ENCODE measurements at places on chromosomes 13 and 19. TPM values are rescaled to one million over a fixed set of nuclear protein-coding genes. Genes with fewer than 3 reads are reported as not detected.

DNA sequence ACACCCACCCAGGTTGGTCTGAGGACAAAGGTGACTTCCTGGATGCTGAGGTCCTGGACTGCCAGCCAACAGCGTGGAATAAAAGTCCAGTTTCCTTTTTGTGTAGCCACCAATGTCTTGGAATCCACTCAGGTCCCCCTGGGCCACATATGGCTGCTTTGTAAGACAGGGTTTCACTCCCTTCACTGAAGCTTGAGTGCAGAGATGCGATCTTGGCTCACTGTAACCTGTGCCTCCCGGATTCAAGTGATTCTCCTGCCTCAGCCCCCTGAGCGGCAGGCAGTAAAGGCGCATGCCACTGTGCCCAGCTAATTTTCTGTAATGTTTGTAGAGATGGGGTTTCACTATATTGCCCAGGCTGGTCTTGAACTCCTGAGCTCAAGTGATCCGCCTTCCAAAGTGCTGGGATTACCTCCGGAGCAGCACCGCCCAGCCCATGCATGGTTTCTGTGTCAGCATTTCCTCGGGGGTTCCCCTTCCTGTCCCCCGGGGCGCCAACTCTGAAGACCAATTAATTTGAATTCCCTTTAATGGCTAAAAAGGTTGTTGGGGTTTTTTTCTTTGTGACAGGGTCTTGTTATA lies 17.5 kb downstream of the KANK2 start:
- H3K27me3 ChIP-seq = peaks cover 7% of the 10 kb centered on the region
- DNase-seq = no peak
- H3K27ac ChIP-seq = no peak overlapping the region
- H3K4me3 ChIP-seq = no peak overlapping the region

The CGB1 gene
- not detected for total RNA-seq

The PLIN4 gene
- total RNA-seq = 0.06 TPM

GRCh38 chr13:48009284-48009683 lies 8.2 kb upstream of the SUCLA2 start:
- DNase-seq = no peak
- H3K27ac ChIP-seq = peak overlapping the region; percentile 18
- H3K4me3 ChIP-seq = no peak overlapping the region
- H3K4me1 ChIP-seq = peaks cover 10% of the 10 kb centered on the region
- no peaks in the 10 kb centered on the region for H3K27me3 ChIP-seq

- H3K27ac ChIP-seq = no peak overlapping the region
- peaks cover 30% of the 10 kb centered on the region for H3K36me3 ChIP-seq
- no peak overlapping the region for H3K4me3 ChIP-seq
- H3K27me3 ChIP-seq = no peaks in the 10 kb centered on the region
Observed at GRCh38 chr19:24081056-24081455, 5.9 kb upstream of the ZNF254 start.

DNA sequence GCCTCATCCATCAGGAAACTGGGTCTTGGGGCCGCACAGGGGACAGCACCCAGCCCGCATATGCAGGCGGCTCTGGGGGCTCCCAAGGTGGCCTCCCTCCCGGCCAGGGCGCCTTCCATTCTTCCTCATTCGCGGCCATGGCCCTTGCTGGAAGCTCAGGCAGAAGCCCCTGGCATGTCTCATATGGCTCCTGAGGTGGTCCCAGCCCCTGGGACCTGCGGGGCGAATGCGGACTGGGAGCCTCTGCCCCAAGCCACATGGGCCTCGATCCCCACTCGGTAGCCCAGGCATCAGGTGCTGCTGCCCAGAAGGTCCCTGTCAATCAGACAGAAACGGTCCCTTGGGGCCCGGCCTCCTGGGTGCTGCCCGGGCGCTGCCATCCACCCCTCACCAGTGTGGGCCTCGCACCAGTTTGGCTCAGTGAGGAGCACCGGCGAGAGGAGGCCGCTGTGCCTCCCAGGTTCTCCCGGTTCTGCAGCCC lies 301.6 kb downstream of the TEX29 start:
- H3K4me3 ChIP-seq = no peak overlapping the region
- no peaks in the 10 kb centered on the region for H3K27me3 ChIP-seq
- no peak for DNase-seq
- H3K27ac ChIP-seq = no peak overlapping the region

The ZNF560 gene
- 0.33 TPM for total RNA-seq

DNA sequence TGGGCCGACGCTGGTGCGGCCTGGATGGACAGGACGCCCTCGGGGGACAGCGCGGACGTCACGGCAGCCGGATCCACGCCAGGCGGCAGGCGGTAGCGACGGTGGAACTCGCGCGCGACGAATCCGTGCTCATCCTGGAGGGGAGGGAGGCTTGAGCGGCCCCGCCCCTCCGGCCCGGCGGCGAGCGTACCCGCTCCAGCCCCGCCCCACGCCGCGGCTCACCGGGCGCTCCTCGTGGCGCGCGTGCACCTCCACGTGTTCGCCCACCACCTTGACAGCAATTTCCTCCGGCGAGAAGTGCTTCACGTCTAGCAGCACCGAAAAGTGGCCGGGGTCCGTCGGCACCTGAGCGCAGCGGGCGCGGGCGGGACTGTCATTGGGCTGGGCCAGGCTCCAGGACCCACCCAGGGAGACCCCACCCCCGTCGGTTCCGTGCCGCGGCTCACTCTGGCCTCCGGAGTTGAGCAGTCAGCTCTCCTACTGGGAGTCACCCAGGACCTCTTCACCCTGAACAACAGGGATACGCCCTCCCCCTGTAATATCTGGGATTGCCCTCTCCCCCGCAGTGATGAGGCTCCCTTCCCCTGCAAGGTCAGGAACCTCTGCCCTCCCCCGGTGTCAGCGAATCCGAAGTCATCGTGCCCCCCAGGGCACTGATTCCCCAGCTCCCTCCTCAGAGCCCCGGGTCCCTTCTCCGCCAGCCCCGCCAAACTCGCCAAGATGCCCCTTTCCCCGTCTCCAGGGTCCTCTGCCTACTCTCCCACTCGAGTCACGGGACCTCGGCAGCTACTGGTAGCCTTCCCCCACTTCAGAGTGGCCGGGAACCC lies 1.1 kb downstream of the HSPB6 start:
- DNase-seq = peak; percentile 70
- peak overlapping the region; percentile 58 for H3K4me3 ChIP-seq
- peak overlapping the region; percentile 21 for H3K27ac ChIP-seq
- H3K27me3 ChIP-seq = peaks cover 3% of the 10 kb centered on the region
- peaks cover 19% of the 10 kb centered on the region for H3K36me3 ChIP-seq

- DNase-seq = no peak
- no peak overlapping the region for H3K27ac ChIP-seq
- peaks cover 5% of the 10 kb centered on the region for H3K27me3 ChIP-seq
- H3K36me3 ChIP-seq = no peaks in the 10 kb centered on the region
- H3K4me3 ChIP-seq = no peak overlapping the region
Observed at GRCh38 chr13:73467125-73467524, 408.3 kb downstream of the KLF5 start.

DNA sequence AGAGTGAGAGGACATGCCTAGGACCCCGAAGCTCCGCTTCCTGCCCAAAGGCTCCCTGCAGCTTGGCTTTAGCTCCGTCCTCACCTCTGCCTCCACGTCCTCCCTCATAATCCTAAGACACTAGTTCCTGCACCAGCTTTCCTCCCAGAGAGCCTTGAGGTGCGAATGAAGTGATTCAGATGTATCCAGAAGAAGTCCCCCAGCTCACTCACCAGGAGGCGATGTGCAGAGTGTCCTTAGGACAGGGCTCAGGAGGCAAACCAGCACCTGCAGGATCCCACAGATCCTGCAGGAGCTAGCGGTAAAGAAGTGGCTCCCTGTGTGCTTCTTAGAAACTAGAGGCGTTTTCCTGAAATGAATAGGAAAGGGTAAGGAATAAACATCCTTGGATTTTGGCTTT lies 109.7 kb downstream of the HSPH1 start:
- H3K27ac ChIP-seq = no peak overlapping the region
- H3K36me3 ChIP-seq = no peaks in the 10 kb centered on the region
- H3K4me3 ChIP-seq = no peak overlapping the region
- H3K4me1 ChIP-seq = peaks cover 7% of the 10 kb centered on the region

The TGFB1 gene
- total RNA-seq = 172 TPM

GRCh38 chr13:106133025-106133424 lies 402.4 kb downstream of the EFNB2 start:
- no peak overlapping the region for H3K4me3 ChIP-seq
- no peaks in the 10 kb centered on the region for H3K4me1 ChIP-seq
- no peaks in the 10 kb centered on the region for H3K36me3 ChIP-seq
- no peak for DNase-seq

GRCh38 chr13:79516595-79516994 lies 35.6 kb downstream of the NDFIP2 start:
- H3K4me3 ChIP-seq = no peak overlapping the region
- no peak for DNase-seq
- no peaks in the 10 kb centered on the region for H3K27me3 ChIP-seq
- peaks cover 9% of the 10 kb centered on the region for H3K36me3 ChIP-seq
- H3K27ac ChIP-seq = no peak overlapping the region
- peaks cover 24% of the 10 kb centered on the region for H3K4me1 ChIP-seq

The TJP3 gene
- 5.2 TPM for total RNA-seq

DNA sequence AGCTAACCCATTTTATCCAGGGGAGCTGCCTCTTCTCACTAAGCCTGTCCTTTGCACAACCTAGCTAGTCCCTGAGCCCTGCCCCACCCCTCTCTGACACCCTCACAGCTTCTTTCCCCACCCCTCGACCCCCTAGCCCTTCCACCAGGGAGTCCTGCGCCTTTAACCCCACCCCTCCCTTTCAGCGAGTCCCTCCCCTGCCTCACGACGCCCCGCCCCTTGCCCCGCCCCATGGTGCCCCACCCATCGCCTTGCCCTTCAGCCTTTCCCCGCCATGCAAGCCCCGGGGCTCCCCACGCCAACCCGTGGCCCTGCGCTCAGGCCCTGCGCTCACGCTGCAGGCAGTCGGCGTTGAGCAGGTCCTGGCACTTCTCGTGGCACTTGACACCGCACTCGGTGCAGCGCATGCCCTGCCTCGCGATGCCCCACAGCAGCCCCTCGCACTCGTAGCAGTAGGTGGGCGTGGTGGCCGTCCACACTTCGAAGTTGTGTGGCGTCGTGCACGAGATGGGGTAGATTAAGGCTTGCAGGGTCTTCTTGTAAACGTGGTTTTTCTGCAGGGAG lies 40.0 kb downstream of the UNC13A start:
- no peaks in the 10 kb centered on the region for H3K27me3 ChIP-seq
- H3K36me3 ChIP-seq = no peaks in the 10 kb centered on the region
- no peak for DNase-seq
- H3K4me1 ChIP-seq = no peaks in the 10 kb centered on the region
- H3K27ac ChIP-seq = no peak overlapping the region
- H3K4me3 ChIP-seq = no peak overlapping the region

DNA sequence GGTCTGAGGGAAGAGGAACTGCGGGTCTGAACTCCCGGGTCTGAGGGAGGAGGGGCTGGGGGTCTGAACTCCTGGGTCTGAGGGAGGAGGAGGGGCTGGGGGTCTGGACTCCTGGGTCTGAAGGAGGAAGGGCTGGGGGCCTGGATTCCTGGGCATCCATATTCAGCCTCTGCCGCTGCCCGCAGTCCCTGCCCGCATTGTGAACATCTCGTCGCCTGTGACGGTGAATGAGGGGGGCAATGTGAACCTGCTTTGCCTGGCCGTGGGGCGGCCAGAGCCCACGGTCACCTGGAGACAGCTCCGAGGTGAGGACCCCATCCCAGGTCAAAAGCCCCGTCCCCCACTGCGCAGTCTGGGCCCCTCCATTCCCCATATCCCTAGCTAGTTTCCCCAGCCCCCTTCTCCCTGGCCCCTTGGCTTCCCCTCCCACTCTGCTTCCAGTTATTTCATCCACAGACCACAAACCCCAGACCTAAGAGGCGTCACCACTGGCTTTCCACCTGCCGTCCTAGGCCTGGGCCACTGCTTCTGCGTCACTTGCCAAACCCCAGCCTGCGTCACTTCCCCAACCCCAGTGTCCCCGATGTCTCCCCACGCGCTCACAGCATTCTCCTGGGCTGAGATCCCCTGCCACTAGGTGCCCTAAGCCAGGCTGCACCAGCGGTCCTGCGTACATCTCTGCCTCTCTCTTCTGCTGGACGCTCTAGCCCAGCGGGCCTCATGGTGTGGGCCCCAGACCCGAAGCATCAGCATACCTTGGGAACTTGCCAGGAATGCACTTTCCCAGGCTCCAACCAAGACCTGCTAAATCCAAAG lies 13.9 kb downstream of the IGLON5 start:
- H3K4me1 ChIP-seq = peaks cover 11% of the 10 kb centered on the region
- H3K36me3 ChIP-seq = no peaks in the 10 kb centered on the region
- peak overlapping the region; percentile 2 for H3K4me3 ChIP-seq
- peaks cover 50% of the 10 kb centered on the region for H3K27me3 ChIP-seq
- no peak overlapping the region for H3K27ac ChIP-seq
- no peak for DNase-seq

DNA sequence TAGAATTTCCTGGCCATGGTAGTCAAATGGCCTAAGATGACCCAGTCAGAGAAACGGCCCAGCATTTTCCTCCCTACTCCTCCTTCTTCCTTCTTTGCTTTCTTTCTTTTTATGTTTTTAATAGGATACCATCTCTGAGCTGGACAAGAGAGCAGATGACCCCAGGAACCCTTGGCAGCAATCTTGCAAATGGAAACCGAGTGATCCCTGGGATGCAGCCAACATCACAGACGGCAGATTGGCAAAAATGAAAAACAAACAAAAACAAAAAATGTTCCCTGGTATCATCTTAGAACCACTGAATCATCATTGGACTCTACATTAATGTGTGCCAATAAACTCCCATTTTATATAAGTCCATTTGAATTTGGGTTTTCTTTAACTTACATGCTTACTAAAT lies 424.4 kb downstream of the FGF14 start:
- no peak overlapping the region for H3K27ac ChIP-seq
- H3K4me3 ChIP-seq = no peak overlapping the region
- DNase-seq = no peak
- H3K36me3 ChIP-seq = no peaks in the 10 kb centered on the region

- H3K27ac ChIP-seq = no peak overlapping the region
- H3K36me3 ChIP-seq = no peaks in the 10 kb centered on the region
- no peak overlapping the region for H3K4me3 ChIP-seq
- H3K27me3 ChIP-seq = peaks cover 13% of the 10 kb centered on the region
- DNase-seq = no peak
Observed at GRCh38 chr13:97125810-97126738, 96.1 kb upstream of the MBNL2 start.

DNA sequence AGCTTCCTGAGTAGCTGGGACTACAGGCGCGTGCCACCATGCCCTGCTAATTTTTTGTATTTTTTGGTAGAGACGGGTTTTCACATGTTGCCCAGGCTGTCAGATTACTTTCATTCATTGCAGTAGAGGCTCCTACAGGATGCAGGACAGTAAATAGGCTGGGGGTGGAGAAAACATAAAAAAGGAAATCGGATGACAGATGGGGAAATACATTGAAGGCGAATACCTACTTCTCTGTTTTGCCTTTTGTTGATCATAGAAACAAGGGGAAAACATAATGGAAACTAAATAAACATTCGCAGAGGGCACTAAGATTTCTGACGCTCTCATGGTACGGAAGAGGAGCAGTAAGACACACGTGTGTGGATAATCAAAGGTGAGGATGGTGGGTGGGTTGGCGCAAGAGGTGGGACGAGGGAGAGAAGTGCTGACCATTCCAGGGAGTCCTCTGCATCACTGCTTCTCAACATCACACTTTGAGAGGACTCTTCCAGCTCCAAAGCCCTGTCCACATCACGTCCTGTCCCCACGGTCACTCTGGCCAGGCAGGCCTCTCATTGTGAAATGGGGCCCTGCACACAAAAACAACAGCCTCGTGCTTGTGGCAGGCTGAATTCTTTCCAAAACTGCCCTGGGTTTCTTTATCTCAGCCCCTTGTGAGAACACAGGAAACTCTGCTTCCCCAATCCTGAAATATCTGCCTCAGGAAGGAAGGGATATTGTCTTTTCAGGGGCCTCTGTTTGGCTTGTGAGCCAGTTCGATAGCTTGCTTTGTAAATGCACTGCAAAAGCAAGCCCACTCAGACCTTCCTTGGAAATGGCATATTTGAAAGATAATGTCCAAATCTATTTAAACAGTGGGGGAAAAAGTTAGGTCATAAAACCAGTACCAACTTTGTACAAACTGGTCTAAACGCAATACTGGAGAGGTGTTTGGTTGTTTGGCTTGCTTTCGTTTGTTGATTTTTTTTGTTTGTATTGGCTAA lies 188.5 kb downstream of the FOXO1 start:
- no peak for DNase-seq
- peaks cover 18% of the 10 kb centered on the region for H3K4me1 ChIP-seq
- H3K4me3 ChIP-seq = no peak overlapping the region
